ENCODE measurements at places on chromosomes 11 and 22. TPM values are rescaled to one million over a fixed set of nuclear protein-coding genes. Genes with fewer than 3 reads are reported as not detected.

GRCh38 chr11:69817265-69818230 lies 1.7 kb downstream of the FGF3 start:
- DNase-seq: no peak

DNA sequence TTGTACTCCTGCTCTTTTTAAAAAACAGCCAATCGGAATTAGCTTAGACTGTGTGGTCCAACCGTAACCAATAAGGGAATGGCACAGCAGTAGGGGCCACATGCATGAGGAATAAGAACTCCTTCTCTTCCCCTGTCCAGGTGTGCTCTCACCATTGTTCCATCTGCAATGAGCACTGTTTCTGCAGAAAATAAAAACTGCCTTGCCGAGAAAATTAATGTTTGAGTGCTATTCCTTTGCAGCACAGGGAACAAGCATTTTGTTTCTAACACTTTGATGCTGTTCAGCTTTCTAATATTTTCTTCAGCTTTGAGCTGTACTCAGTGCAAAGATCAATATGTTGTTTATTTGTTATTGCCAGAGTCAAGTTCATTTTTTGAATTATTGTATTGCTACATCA lies 57.9 kb downstream of the PIWIL3 start:
- no peak for DNase-seq

- no peak for DNase-seq
These were observed 5.0 kb upstream of the RNF185 start for GRCh38 chr22:31154975-31155374.

POTEH gene
- not detected for total RNA-seq

CARNS1 gene
- not detected for total RNA-seq

Measured in bronchial epithelial cell (primary cell).